ENCODE measurements at places on chromosomes 11 and 22. TPM values are rescaled to one million over a fixed set of nuclear protein-coding genes. Genes with fewer than 3 reads are reported as not detected.

DNA sequence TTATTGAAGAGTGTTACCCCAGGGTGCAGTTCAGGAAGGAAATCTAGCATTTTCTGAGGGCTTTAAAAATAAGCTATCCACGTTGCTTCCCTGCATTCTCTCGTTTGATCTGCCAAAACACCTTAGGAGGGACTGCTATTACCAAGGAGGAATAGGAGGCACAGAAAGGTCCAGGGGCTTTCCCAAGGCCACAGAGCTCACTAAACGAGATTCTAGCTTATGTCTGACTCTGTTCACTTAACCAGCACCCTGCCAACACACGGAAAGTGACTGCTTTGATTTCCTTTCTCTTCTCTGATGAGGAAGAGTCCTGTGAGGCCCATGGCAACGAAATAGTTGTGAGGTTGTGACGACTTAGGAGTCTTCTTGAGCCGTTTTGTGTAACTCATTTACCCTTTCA is 3.4 kb upstream of the PTPN5 start:
- DNase-seq = no peak

- no peak for DNase-seq
These were observed 162.4 kb upstream of the B3GAT1 start for GRCh38 chr11:134574425-134574824.

GRCh38 chr11:19183646-19184045 is 18.1 kb downstream of the CSRP3 start:
- no peak for DNase-seq

The TRIM48 gene
- total RNA-seq = not detected

DNA sequence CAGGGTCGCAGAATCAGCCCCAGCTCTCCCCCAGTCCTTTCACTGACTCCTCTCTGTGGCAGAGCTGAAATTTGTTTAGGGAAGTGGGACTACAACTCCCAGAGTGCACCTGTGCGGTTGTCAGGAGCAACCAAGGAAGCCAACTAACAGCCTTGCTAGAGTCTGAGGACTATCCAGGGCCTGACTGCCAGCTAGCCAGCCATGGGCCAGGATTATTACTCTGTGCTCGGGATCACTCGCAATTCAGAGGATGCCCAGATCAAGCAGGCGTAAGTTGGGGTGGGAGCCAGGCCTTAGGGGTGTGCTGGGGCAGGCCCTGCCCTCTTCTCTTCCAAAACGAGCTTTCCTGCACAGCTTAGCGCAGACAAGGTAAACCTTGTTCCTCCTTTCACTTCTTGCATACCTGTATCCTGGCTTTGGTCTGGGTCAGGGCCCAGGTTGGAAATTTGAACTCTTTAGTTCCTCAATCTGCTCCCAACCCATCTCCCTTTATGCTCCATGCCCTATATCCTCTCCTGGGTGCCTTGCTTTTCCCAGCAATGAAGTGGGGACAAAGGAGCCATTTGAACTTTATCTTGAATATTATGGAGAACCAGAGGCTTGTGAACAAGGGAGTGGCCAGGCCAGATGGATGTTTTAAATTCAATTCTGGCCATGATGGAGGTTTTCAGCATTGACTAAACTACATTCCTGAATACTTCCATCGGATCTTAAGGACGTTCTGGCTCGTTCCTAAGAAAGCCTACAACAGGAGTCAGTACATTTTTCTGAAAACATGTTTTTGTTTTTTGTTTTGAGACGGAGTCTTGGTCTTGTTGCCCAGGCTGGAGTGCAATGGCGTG is at the start of gene DNAJB13:
DNAJB13 (plus strand) TSS at position 158 of the 842 bp plus-strand sequence; CDS start at position 202, 44 bp downstream.
- no peak for DNase-seq

DNA sequence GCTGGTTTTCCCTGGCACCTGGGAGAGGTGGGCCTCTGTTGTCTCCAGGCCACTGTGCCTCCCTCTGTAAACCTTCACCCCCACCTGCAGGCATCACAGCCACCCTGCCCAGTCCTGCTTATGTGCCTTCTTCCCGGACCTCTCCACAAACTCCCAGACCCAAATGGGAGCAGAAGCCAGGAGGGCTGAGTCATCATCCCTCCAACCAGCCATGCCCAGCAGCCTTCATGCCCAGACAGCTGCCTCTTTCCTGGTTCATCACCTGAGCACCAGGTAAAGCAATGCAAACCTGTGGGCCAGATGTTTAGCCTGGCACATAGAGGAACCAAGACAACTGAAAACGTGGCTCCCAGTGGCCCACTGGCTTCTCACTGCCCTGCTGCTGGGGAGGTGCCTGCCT is 2.1 kb upstream of the TMPRSS4 start:
- DNase-seq = no peak

The HDAC10 gene
- 52.1 TPM for total RNA-seq

- no peak for DNase-seq
These were observed 222.9 kb downstream of the NTM start for GRCh38 chr11:131593301-131593700.

DNA sequence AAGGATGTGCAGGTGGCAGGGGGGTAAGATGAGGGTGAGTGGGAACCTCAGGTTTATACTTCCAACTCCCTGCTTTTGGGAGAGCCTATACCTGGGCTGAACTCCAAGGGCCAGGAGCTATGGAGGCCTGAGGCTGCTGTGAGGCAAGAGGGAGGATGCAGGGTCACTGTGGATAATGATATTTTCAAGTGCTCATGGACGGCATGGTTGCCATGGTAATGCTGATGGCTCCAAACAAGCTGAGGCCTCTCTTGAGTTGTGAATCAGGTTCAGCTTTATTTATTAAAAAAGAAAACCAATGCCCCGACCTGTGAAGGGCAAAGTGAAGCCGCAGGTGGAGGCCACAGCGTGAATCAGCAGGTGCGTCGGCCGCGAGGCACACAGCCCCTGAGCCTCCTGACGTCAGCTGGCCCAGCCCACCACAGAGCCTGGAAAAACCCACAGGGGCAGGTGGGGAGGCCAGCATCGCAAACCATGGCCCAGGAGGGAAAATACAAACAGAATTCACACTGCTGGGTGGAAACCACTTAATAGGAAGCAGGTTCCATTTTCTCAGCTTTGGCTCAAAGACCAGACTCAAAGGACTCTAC is 17.4 kb upstream of the CREB3L1 start:
- DNase-seq = no peak

- no peak for DNase-seq
These were observed 11.7 kb upstream of the CREB3L1 start for GRCh38 chr11:46265764-46266163.

- DNase-seq = no peak
These were observed 390.5 kb downstream of the TBC1D22A start for GRCh38 chr22:47152938-47153337.

The SYT13 gene
- total RNA-seq = not detected

- DNase-seq = no peak
These were observed 421.0 kb downstream of the SOX6 start for GRCh38 chr11:15935373-15935772.

DNA sequence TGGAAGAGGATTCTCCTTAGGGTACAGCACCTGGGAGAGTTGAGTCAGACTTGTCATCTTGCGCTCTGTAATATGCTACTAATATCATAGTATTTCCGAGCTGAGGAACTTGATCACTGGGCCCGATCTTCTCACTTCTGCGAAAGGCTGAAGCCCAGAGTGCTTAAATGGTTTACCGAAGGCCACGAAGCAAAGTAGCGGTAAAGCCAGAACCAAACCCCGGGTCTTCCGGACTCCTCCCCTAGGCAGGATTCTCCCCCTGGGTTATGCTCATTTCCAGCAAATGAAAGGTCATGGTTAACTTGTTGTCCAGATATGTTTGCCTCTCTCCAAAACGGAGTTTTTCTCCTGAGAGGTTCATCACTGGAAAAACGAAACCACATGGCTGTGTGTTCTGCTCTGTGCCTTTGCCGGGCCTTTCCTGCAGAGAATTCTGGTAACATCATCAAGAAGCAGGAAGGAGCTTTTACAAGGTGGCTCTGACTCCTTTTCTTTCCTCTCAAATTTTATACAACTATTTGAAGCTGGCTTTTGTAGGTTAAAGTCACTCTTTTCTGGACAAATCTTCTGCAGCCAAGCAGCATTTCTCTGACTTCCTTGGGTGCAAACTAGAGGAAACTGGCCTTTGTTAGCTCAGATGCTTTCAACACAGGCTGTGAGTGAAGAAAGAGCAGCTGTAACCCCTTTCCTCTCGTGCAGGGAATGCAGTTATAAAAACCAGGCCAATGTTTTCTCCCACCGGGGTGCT is 35.5 kb downstream of the UBASH3B start:
- peak; percentile 33 for DNase-seq

The MUC5AC gene
- total RNA-seq = not detected

The APOA5 gene
- not detected for total RNA-seq

GRCh38 chr11:66293777-66294625 is 2.3 kb downstream of the TMEM151A start:
- no peak for DNase-seq

The FADS3 gene
- 22.3 TPM for total RNA-seq

The KLHL22 gene
- total RNA-seq = 21.4 TPM

The RAG2 gene
- not detected for total RNA-seq

Data from activated T-cell treated with anti-CD3 and anti-CD28 coated beads, Interleukin-2, amount 50 U/mL, for 72 hours (primary cell).